Cardiac fibroblast (primary cell): ENCODE measurements at places on chromosomes 12 and 14.

- DNase-seq: peak; percentile 11
Measured at GRCh38 chr12:70936203-70936813, 15.8 kb upstream of the PTPRR start.

- DNase-seq: peak; percentile 93
Measured at GRCh38 chr14:50920482-50921230, 23.6 kb downstream of the PYGL start.

GRCh38 chr12:106956048-106956578 lies 406 bp downstream of the TMEM263 start:
- peak; percentile 82 for DNase-seq

- peak; percentile 19 for DNase-seq
Measured at GRCh38 chr12:114403690-114404066, 2.3 kb downstream of the TBX5 start.

DNA sequence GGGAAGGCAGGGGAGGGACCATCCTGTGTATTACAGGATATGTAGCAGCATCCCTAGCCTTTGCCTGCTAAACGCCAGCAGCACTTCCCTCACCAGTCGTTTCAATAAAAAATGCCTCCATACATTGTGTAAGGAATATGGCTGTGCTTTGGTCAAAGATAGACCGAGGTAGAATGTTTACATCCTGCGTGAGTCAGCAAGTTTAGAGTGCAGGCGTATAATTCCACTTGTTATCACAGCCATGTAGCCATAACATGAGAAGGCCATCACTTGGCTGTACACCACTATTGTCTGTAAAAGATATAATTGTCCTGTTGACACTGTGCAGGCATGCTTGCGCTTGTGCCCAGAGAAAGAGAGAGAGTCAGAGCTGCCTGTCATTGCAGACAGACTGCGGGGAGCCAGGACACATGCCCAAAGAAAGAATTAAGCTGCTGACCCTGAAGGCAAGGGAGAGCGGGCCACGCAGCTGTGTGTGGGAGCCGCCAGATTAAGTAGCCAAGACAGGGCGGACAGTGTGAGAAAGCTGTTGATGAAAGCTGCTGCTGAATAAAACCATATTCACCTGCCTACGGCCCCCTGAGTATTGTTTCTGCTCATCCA lies 68.4 kb downstream of the CRACR2A start:
- DNase-seq: peak; percentile 70

DNA sequence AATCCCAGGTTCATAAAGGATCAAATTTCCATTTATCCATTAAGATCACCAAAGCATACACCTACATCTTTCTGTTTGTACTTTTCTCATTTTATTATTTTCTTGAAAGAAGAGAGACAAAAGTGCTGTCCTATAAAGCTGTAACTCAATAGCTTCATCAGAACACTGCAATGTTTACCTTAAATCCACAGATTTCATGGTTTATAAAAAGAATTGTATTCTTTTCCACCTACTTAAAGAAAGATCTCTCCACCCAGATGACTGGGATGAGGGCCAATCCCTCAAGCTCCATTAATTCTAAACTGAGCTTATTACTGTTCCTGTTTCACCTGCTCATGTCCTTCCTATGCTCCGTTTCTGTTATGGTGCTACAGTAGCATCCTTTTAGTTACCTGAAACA lies 470.6 kb downstream of the BCAT1 start:
- no peak for DNase-seq
